ENCODE measurements at places on chromosomes 16 and 17. TPM values are rescaled to one million over a fixed set of nuclear protein-coding genes. Genes with fewer than 3 reads are reported as not detected.

The CEMP1 gene
- not detected for polyA plus RNA-seq

The DNAI2 gene
- not detected for polyA plus RNA-seq

The ZNF18 gene
- 5.1 TPM for polyA plus RNA-seq

The KRT31 gene
- polyA plus RNA-seq = not detected

The CDR2 gene
- 14.4 TPM for polyA plus RNA-seq

DNA sequence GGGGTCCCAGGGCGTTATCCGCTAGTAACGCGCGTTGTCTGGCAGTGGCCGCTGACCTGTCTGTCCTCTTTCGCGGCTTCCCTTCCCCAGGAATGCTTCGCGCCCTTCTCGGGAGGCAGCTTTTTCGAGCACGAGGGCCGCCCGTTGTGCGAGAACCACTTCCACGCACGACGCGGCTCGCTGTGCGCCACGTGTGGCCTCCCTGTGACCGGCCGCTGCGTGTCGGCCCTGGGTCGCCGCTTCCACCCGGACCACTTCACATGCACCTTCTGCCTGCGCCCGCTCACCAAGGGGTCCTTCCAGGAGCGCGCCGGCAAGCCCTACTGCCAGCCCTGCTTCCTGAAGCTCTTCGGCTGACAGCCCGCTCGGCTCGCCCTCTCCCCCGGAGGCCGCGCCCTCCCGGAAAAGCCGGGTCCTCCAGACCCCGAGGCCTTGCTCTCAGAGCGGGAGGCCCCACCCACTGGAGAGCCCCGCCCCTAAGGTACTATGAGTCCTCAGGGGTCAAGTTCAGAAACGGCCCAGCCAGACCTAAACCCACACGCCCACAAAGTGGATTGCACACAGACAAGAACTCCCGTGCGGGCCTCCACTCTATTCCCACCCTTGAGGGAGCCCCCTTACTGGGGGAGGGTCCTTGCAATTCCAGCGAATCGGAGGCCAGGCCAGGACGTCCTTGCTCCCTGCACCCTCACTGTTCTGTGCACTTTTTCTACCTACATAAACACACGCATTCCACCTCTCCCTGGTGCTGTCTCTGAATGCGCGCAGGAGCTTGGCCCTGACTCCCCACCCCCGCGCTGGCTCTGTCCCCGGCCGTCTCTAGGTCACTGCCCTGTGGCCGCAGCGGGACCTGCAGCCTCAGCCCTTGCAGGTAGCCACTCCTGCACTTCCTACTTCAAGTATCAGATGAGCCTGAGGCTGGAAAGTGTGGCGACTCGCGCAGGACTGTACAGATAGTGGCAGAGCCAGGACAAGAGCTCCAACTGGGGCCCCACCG is 5.4 kb upstream of the SLC5A2 start:
- DNase-seq = peak; percentile 79

DNA sequence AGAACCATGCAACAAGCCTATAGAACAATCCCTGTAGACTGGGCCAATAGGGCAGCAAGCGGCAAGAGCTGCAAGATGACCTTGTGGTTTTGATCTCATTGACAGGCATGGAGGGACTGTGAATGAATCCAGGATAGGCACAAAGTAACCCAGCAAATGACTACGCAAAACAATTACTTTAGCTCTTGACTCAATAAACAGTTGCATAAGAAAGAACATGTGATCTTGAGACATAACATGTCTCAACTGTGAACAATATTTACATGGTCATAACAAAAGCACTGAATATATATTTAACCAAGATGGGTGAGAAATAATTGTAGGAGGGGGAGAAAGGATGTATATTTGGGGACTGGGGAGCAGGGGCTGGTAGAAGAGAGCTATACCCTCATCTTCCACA is 313.7 kb upstream of the CDH5 start:
- DNase-seq = no peak

DNA sequence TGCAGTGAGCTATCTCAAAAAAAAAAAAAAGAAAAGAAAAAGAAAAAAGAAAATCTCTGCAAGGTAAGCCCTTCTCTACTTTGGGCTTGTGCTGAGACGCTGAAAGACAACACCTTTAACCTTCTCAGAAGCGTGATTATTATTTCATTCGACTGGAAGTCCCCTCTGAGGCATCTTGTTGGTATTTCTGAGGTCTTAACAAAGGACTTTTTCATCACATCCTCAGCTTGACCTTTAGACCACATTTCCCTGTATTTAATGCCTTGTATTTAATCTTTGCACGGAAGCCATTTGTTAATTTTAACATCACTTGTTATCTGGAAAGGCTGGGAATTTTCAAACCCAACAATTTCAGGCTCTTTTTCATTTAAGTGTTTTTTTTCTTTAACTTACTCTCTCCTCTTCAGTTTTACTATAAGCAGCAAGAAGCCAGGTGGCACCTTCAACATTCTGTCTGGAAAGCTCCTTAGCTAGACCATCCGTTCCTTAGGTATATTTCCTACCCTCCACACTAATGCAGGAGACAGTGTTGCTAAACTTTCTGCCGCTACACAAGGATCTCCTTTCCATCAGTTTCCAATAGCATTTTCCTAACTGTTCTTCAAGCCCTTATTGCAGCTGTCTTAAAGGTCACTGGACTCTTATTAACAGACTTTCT is 10.3 kb downstream of the KCTD13 start:
- no peak for DNase-seq

- peak; percentile 83 for DNase-seq
These were observed 528 bp downstream of the HAGHL start for GRCh38 chr16:727291-727977.

DNA sequence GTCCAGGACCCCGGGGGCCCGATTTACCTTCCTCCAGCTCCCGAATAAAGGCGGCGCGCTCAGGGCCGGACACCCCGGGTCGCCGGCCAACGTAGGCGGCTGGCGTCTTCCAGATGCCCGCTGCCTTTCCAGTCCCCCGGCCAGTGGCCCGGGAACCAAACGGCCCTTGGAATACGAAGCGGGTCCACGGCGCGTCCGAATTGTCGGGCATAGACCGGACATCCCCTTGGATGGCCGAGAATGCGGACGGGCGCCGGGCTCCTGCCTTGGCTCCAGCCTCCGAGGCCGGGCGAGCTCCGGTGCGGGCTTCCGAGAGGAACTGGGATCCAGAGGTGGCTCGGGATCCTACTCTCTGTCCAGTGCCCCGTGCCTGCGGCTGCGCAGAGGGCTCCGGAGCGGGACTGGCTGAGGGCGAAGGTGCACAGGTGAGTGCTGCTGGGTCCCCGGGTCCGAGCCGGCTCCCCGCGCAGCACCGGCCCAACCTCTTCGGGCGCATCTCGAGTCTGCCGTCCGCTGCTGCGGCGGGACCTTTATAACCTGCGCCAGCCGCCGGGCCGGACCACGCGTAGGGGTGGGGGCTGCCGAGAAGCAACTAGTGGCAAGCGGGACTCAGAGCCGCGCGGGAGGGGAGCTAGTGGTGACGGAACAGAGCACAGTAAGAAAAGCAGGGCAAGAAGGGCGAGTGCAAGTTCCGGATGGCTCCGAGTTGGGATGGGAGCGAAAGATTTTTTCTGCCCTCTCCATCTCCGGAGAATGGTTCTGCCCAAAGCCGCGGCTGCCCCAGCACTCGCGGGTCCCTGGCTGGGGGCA is at the start of gene HAP1:
TSS of gene HAP1 (minus strand) at position 505 of the 810 bp plus-strand sequence. CDS start at position 496, 9 bp downstream.
- DNase-seq = peak; percentile 67

GRCh38 chr17:39722104-39722503 is 8.2 kb downstream of the MIEN1 start:
- DNase-seq = no peak

- DNase-seq = no peak
These were observed 88.1 kb downstream of the GOSR1 start for GRCh38 chr17:30565073-30565935.

- DNase-seq = peak; percentile 70
These were observed 16.1 kb downstream of the LASP1 start for GRCh38 chr17:38885728-38886642.

- no peak for DNase-seq
These were observed 7.7 kb upstream of the SPATA2L start for GRCh38 chr16:89709166-89709565.

DNA sequence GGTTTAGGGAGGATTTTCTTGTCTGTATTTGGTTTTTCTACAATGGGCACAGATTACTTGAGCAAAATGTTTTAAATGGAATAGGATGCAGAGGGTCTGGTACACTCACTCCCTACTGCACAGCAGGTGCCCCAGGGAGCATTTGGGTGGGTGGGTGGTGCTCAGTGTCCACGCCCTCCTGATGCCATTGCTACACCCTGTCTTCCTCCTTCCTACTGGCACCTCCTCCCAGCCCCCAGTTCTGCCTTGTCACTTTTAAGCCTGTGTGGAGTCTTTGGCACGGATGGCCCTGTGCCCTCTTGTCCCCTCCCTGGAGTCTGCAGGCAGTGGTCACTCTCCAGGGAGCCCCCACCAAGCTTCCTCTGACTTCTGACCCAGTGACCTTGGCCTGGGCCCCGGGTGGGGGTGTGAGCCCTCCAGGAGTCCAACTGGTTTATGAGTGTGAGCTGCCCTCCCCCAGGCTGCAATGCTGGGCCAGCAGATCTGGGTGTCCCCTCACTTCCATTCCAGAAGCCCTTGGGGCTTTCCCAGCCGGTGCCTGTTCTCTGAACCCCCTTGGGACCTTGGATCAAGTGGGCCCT is 15.5 kb downstream of the LLGL2 start:
- no peak for DNase-seq

GRCh38 chr17:17902376-17902775 is 65.6 kb upstream of the SREBF1 start:
- no peak for DNase-seq

GRCh38 chr16:918741-919657 is 51.8 kb downstream of the LMF1 start:
- no peak for DNase-seq

DNA sequence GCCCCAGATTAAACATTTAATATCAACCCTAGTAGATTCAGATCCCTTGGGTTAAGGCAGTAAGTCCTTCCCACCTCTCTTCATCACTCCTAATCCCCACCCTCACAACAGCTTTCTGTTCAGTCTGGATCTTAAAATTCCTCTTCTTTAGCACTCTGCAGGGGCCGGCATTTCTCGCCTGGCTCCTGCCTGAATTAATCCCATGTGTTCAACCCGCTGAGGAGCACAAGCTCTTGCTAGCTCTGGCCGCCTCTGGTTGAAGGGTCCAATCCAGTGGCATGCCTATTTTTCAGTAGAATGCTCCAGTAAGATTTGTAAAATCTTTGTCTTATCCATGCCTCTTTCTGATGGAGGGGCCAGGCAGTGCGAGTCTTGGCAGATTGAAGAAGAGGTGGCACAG is 59.2 kb downstream of the CYB5B start:
- DNase-seq = no peak

GRCh38 chr16:2959206-2959605 is 4.9 kb upstream of the KREMEN2 start:
- no peak for DNase-seq

DNA sequence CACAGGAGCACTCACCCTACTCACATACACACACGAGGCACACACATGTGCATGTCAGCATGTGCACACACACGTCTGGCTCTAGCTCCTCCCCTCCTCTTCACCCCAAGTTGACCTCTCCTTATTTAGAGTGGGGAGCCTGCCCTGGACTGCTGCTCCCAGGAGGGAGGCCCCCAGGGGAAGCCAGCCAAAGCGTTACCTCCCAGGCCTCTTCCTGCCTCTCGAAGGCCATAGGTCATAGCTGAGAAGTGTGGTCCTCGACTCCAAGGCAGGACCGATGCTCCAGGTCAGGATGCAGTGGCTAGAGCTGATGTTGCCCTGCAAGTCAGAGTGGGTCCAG is 18.8 kb downstream of the POLR3K start:
- peak; percentile 37 for DNase-seq

DNA sequence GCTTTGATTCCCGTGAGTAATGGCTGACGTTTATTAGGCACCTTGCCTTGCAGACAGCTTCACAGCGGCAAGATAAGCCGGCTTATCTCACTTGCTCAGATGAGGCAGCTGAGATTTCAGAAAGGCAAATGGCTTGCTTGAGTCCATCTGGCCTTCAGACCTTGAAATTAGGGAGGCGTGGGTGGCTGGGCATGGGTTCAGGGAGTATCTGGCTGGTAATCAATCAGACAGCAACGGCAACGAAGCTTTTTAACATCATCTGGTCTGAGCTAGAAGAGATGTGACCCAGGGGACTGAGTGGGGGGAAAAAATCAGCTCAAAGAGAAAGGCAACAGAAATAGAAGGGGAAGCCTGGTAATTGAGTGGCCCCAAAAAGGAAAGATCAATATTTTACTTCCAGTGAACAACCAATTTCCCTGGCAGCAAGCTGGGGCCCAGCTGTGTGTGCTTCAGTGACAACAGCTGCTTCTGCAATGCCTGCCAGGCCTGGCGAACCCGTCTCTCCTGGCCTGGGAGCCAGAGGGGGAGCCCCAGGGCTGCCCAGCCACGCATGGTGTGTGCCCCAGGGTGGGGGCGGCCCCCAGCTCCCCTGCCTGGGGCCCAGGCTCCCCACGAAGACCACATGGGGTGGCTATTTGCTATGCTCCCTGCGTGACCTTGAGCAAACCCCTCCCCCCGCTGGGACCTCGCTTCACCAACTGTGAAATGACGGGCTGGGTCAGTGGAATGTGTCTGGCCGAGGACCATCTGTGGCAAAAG is 34.0 kb downstream of the RAB11FIP4 start:
- DNase-seq = peak; percentile 53

DNA sequence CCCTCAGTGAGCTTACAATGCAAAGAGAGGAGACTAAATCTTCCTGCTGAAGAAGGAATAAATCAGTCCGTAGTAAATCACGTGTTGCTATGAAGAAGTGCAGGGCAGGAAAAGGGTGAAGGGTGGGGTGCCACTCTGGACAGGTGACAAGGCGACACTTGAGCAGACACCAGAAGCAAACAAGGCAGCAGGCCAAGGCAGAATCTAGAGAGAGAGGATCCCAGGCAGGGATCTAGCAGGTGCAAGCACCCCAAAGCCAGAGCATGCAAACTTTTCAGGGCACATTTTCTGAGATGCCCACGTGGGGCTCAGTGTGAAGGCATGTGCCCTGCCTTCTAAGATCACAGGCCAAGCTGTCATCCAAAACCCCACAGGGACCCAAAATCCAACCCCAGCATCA is 193.3 kb downstream of the ZNF423 start:
- peak; percentile 8 for DNase-seq

DNA sequence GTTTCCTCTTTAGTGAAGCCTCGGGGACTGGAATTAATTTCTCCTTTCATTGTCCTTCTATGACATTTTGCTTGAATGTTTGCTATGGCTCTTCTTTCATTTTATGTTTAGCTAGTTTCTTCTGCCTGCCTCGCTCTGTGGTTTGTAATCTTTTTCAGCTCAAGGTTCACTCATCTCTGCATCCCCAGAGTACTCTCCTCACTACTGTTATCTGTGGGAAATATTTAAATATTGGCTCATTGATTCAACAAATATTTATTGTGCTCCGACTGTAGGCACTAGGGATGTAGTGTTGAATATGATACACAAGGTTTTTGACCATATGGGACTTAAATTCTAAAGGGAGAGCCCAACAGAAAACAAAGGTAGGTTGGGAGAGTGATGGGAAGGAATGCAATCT is 195.9 kb downstream of the PHKB start:
- no peak for DNase-seq

DNA sequence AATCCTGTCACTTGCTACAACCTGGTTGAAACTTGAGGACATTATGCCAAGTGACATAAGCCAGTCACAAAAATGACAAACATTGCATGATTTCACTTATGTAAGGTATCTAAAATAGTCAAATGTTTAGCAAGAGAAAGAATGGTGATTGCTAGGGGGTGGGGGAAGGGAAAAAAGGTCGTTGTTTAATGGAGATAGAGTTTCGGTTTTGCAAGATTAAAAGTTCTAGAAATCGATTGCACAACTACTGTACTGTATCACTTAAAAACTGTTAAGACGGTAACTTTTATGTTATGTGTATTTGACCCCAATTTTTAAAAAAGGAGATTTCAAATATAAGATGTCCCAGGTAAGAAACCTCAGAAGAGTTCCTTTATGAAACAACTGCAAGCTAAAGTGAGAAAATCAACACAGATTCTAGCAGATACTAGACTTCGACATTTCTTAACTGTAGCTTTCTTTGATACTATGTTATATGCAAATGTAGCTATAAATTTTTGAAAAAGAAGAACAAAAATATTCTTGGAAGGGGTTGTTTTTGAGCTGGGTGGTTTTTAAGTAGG is 5.9 kb downstream of the MEOX1 start:
- no peak for DNase-seq
